Stimulated activated naive CD4-positive, alpha-beta T cell (primary cell): ENCODE measurements at places on chromosomes 5 and 9.

- DNase-seq = no peak
Measured at GRCh38 chr9:13032585-13032984, 246.9 kb downstream of the MPDZ start.

DNA sequence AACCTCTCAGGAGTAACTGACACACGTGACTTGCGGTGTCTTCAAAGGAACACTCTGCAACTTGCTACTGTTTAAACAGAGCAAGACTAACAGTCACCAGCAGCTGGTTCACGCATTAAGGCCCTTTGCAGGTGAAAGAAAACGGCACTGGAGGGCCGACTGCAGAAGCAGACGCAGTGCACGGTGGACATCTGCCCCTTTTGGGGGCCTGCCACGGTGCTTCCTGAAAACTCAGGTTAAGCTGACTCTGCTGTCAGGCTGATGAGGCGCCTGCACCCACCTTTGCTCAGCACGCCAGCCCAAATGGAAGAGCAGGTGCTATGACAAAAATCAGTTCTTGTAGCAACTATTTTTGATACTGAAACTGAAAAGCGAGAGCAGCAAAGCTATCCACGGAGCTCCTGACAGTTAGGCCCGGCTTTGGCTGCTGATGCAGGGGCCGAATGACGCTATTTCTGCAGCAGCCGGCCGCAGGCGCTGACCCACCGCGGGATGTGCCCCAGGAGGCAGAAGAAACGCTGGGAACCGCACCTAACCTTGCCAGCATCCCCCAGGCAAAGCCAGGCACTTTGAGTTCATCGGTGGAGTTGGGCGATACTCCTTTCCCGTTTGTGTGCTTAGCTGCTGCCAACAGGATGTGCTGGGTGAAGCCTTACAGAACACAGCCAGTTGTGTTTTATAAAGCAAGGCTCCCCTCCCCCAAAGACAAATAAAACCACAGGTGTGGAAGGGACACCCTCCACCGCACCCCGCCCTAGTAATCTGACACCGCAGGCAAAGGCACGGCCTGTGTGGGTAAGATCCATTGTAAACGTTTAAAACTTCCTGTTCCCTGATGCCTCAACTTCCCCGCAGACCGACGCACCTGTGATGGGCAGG lies 21.1 kb upstream of the TERT start:
- peak; percentile 46 for DNase-seq

GRCh38 chr5:139561655-139562451 lies 714 bp downstream of the UBE2D2 start:
- no peak for DNase-seq

DNA sequence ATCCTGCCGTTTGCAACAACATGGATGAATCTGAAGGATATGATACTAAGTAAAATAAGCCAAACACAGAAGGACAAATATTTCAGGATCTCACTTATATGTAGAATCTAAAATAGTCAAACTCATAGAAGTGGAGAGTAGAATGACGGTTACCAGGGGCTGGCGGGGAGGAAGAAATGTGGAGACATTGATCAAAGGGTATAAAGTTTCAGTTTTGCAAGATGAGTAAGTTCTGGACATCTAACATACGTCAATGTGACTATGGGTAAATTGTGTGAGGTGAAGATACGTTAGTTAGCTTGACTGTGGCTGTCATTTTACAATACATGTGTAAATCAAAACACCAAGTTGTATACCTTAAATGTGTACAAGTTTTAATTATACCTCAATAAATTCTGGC lies 200.3 kb downstream of the SNX18 start:
- DNase-seq = no peak

- DNase-seq = no peak
Measured at GRCh38 chr9:74644023-74644422, 146.9 kb downstream of the RORB start.

DNA sequence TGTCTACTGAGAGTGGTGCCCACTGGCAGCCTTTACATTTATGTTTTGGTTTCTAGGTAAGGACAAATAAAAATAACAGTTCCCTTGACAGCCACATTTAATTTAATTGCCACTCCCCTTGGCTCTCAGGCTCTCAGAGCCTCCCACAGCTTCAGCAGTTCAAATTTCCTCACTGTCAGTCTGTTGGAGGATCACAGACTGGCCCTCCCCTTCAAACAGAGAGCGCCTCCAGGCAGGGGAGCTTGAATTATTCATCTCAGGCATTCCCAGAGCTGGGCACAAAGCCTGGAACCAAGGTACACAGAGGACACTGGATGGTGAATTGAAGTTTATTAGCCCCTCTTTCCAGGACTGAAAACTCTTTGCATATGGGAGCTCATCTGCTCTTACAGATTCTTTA lies 407.7 kb downstream of the SPOCK1 start:
- DNase-seq = no peak

GRCh38 chr9:3534614-3535404 lies 9.0 kb upstream of the RFX3 start:
- no peak for DNase-seq

GRCh38 chr9:74498621-74499095 lies 1.5 kb downstream of the RORB start:
- DNase-seq = no peak

DNA sequence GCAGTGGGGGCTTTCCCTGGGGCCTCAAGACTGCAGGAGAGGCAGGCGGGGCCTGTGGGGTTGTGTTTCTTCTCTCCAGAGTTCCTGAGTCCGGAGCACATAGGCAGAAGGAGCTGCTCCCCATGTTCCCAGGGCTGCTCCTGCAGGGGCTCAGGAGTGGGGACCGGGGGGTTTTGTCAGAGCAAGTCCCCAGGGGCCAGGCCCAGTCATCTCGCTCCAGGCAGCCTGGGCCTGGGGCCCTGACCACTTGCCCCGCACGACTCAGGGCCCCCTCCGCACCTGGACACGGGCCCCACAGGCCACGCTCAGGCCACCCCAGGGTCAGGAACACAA lies 22.0 kb upstream of the SLC6A19 start:
- no peak for DNase-seq

DNA sequence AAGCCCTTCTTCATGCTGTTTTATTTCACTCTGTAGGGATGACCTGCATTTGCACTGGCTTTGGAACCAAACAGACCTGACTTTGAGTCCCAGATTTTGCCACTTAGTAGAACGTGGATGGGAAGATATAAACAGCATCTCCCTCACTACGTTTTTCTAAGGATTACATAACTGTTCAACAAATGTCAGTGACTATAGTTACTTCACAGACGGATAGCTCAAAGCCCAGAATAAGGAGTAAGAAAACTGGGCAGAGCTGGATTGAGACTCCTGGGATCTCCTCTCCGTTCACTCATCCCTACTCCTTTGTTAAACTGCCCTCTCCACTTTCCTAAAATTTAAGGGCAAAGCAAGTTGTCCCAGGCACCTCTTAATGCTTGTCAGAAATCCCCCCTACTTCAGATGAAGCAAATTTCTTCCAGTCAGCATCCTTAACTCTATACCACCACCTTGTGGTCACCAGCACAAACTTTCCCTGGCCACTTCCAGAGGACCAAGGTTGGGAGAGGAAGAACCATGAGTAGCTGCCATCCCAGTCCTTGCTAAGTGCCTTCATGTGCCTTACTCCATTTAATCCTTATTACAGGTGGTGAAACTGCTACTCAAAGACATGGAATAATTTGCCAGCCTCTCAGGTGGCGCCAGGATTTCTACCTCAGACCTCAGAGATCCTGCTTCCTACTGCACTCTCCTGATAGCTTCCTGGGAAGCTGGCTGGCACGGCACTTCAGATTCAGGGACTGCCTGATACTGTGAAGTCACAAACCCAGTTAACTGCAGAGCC lies 38.4 kb downstream of the EGR1 start:
- DNase-seq = peak; percentile 24

GRCh38 chr5:39559923-39560322 lies 135.1 kb upstream of the DAB2 start:
- DNase-seq = no peak

GRCh38 chr9:138010861-138011260 lies 133.3 kb downstream of the CACNA1B start:
- no peak for DNase-seq

- peak; percentile 58 for DNase-seq
Measured at GRCh38 chr9:34633851-34634550, 3.6 kb downstream of the SIGMAR1 start.

GRCh38 chr9:86460216-86461002 lies 106.2 kb upstream of the TUT7 start:
- DNase-seq = no peak

DNA sequence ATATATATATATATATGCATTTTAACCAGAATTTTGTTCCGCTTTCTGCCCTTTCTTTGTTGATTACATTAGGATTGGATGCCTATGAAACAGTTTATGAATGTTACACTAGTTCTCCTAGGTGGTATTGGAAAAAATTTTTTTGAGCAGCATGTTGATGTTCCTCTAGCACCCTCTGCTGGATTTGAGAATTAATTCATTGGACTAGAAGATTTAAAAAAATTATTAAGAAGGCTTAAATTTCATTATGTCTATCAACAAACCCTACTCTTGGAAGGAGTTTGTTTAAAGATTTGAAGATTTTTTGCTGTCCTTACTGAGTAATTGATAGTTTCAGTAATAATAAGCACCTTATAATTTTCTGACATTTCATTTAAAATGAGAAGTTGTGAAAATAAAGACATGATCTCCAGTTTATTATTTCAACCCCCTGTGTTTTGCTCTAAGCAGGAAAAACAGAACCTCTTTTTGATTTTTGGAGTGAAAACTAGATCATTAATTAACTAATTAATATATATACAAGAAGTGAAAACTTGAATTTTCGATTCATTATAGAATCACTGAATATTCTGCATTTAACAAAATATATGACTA lies 89.6 kb downstream of the CCDC171 start:
- no peak for DNase-seq

GRCh38 chr9:4994166-4994890 lies 9.3 kb downstream of the JAK2 start:
- no peak for DNase-seq

- DNase-seq = no peak
Measured at GRCh38 chr5:59798862-59799667, 94.5 kb downstream of the PDE4D start.

- DNase-seq = no peak
Measured at GRCh38 chr9:94717761-94718160, 8.7 kb upstream of the AOPEP start.

- no peak for DNase-seq
Measured at GRCh38 chr5:172315587-172316493, 32.3 kb upstream of the UBTD2 start.

GRCh38 chr9:28031521-28032267 lies 458.4 kb upstream of the C9orf72 start:
- no peak for DNase-seq

- no peak for DNase-seq
Measured at GRCh38 chr5:117615226-117615625, 1040.6 kb upstream of the SEMA6A start.

DNA sequence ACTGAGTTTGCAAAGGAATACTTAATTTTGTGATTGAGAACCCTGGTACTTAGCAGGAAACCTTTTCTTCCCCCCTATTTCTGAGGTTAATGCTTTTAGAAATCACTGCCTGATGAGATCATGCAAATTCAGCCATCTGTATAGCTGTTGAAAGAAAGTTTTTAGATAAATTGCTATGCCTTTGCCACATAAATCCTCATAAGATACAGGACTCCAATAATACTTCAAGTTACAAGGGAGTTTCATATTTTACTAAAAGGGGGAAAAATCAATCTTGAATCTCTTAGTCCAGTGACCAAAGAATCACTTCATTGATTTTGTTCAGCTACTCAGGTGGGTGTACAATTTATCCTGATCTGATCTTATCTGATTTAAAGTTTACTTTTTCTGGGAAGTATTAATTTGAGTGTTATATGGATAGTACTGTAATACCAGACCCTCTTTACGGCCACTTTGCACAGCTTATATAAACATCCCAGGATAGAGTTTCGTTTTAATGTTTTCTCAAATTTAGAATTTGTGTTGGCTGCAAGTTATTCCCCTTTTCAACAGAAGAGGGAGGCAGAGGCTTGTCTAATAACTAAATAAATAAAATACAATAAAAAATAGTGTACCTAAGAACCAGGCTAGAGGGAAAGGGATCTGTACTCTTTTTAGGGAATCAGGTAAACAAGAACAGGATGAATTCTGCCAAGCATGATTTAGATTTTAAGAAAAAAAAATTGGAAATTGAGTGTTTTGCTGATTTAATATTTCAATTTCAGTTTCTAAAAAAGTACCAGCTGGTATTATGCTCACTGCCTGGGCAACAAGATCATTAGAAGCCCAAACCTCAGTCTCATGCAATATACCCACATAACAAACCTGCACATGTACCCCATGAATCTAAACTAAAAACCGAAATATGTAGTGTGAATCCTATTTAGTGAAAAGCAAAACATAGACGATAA lies 69.1 kb downstream of the PSAT1 start:
- DNase-seq = no peak

- no peak for DNase-seq
Measured at GRCh38 chr5:74596927-74597326, 43.6 kb downstream of the ENC1 start.

DNA sequence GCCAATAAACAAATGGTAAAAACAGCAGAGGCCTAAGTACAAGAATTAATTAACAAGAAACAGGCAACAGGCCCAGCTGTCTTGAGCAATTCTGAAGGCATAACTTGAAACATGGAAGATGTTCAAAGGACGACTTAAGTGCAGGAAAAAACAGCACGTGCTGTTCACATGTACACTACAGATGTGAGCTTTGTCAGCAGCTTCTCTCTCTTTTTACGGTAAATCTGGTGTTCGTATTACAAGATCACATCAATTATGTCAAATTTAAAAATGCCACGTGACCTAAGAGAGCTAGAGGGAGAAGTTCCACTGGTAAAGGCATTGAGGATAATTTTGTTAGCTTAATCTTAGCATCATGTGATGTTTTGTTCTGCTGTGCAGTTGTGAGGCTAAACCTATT lies 281.1 kb downstream of the PSAT1 start:
- no peak for DNase-seq

DNA sequence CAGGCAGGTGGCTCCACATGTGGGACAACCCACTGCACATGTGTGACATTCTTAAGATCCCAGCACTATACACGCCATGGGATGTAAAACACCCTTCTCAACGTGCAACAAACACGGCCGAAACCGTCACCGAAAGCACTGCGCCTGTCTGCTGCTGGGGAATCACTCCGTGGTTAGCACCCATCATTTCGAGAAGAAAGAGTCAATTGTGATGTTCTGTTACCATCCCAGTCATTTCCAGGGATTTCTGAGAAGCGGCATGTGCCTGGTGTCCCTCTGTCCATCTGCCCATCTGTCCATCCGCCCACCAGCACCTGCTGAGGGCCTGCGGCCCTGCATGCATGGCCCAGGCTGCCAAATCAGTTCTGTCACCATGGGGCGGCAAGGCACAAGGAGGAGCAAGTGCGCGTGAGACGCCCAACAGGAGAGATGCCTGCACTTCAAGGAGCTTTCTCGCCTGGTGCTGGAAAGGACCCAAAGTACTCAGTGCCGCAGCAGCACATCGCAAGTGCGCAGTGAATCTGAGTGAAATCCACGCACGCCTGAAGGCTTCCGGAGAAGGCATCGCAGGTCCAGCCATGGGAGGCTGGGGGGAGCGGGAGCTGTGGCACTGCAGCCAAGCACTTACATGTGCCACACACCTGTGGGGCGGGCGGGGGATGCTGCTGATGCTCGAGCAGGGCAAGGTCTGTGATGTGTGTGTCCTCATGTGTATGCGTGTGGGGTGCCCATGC lies 38.0 kb downstream of the VAV2 start:
- no peak for DNase-seq

- no peak for DNase-seq
Measured at GRCh38 chr9:69893057-69893456, 72.4 kb downstream of the CFAP95 start.

GRCh38 chr9:96136992-96137670 lies 164.8 kb downstream of the HSD17B3 start:
- DNase-seq = no peak
